ENCODE measurements at places on chromosomes 1 and 21. TPM values are rescaled to one million over a fixed set of nuclear protein-coding genes. Genes with fewer than 3 reads are reported as not detected.
A peak's percentile ranks its signal among the peaks of the same experiment; 100 is the strongest.

- DNase-seq = no peak
- no peaks in the 10 kb centered on the region for H3K36me3 ChIP-seq
- no peaks in the 10 kb centered on the region for H3K4me1 ChIP-seq
- no peaks in the 10 kb centered on the region for H3K27me3 ChIP-seq
- no peak overlapping the region for H3K27ac ChIP-seq
These were observed 27.3 kb downstream of the TEX35 start for GRCh38 chr1:178540204-178540603.

DNA sequence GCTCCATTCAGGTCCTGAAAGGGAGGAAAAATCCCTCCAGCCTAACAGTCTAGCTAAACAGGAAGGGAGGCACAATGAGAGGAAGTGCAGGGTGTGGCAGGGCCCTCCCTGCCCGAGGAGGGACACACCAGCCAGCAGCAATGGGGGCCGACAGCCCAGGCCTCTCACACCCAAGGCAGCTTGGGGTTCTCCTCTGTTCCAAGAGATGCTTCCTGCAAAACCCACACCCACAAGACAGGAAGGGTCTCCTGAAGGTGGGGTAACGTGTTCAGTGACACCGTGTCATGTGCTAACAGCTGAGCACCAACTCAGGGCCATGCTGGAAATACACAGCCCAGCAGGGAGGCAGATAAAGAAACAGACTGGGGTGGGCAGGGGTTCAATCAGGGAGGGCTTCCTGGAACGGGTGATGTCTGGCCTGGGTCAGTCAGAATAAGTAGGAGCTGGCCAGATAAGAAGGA, 10.2 kb downstream of the ECE1 start:
- H3K4me3 ChIP-seq = no peak overlapping the region
- no peaks in the 10 kb centered on the region for H3K27me3 ChIP-seq
- H3K4me1 ChIP-seq = peaks cover 5% of the 10 kb centered on the region
- no peak for DNase-seq

- peak; percentile 74 for DNase-seq
- H3K4me1 ChIP-seq = no peaks in the 10 kb centered on the region
- no peaks in the 10 kb centered on the region for H3K36me3 ChIP-seq
- no peaks in the 10 kb centered on the region for H3K27me3 ChIP-seq
These were observed 18.4 kb downstream of the MTX1 start for GRCh38 chr1:155226910-155227260.

GRCh38 chr1:23111600-23112535, 56.8 kb downstream of the LUZP1 start:
- no peak overlapping the region for H3K27ac ChIP-seq
- no peak overlapping the region for H3K4me3 ChIP-seq
- peaks cover 14% of the 10 kb centered on the region for H3K36me3 ChIP-seq
- H3K4me1 ChIP-seq = peaks cover 3% of the 10 kb centered on the region
- no peak for DNase-seq

DNA sequence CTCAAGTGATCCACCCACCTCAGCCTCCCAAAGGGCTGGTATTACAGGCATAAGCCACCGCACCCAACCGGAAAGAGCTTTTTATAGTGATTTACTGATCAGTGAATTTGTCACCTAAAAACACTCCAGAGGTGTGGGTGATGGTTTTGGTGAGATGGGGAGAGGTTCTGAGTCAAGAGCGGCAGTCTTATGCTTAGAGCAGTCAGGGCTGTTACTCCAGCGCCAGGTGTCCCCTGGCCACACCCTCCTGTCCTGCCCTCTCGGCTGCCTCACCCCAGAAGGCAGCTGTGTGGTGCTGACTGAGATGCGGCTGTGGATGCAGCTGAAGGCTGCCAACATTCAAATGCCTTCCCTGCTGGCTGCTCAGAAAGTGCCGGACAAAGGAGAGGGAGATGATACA, 94.5 kb upstream of the LPGAT1 start:
- H3K27ac ChIP-seq = no peak overlapping the region
- H3K36me3 ChIP-seq = no peaks in the 10 kb centered on the region
- peak; percentile 67 for DNase-seq
- no peaks in the 10 kb centered on the region for H3K27me3 ChIP-seq
- H3K4me3 ChIP-seq = no peak overlapping the region
- peaks cover 9% of the 10 kb centered on the region for H3K4me1 ChIP-seq

DNA sequence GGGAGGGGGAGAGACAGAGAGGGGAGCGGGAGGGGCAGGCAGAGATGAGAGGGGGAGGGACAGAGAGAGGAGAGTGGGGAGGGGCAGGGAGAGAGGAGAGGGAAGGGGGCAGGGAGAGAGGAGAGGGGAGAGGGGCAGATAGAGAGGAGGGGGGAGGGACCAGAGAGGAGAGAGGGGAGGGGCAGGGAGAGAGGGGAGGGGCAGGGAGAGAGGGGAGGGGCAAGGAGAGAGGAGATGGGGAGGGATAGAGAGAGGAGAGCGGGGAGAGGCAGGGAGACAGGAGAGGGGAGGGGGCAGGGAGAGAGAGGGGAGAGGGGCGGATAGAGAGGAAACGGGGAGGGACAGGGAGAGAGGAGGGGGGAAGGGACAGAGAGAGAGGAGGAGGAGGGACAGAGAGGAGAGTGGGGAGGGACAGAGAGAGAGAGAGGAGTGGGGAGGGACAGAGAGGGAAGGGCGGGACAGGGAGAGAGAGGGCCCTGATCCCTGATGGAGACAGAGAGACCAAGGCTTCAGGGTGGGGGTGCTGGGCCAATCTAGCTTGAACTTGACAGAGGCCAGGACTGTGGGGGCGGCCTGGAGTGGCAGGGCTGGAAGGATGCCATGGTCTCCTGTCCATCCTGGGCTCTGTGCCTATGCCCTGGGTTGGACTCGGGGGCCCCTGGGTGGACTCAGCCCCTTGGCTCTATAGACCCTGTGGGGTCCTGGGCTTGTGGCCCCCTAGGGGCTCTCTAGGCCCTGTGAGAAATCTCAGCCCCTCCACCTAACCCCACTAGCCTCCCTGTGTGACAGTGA, 43.6 kb downstream of the DMRTB1 start:
- no peaks in the 10 kb centered on the region for H3K36me3 ChIP-seq
- no peaks in the 10 kb centered on the region for H3K27me3 ChIP-seq
- peak; percentile 68 for DNase-seq
- H3K4me3 ChIP-seq = no peak overlapping the region
- no peak overlapping the region for H3K27ac ChIP-seq

GRCh38 chr21:28283641-28284490, 708.8 kb downstream of the LTN1 start:
- H3K4me3 ChIP-seq = no peak overlapping the region
- peaks cover 6% of the 10 kb centered on the region for H3K4me1 ChIP-seq

DNA sequence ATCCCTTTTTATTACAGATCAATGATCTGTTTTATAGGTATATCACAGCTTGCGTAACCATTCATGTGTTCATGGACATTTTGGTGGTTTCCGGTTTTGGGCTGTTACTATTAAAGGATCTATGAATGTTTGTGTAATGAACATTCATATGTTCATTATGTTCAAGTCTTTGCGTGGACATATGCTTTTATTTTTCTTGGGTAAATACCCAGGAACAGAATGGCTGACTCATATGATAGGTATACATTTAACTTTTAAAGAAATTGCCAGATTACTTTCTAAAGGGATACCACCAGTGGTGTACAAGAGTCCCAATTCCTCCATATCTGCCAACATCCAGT, 73.7 kb downstream of the SPATA46 start:
- peaks cover 5% of the 10 kb centered on the region for H3K4me1 ChIP-seq
- H3K36me3 ChIP-seq = peaks cover 7% of the 10 kb centered on the region
- no peaks in the 10 kb centered on the region for H3K27me3 ChIP-seq
- H3K4me3 ChIP-seq = no peak overlapping the region
- DNase-seq = no peak

- no peak overlapping the region for H3K27ac ChIP-seq
- H3K4me3 ChIP-seq = no peak overlapping the region
- no peaks in the 10 kb centered on the region for H3K36me3 ChIP-seq
- no peak for DNase-seq
- H3K4me1 ChIP-seq = peaks cover 4% of the 10 kb centered on the region
These were observed 688.7 kb downstream of the PTPRU start for GRCh38 chr1:29925058-29925457.

GRCh38 chr1:61482170-61482734, 242.7 kb downstream of the TM2D1 start:
- H3K4me3 ChIP-seq = no peak overlapping the region
- peaks cover 23% of the 10 kb centered on the region for H3K27me3 ChIP-seq
- H3K4me1 ChIP-seq = peaks cover 5% of the 10 kb centered on the region
- DNase-seq = no peak
- H3K36me3 ChIP-seq = peaks cover 2% of the 10 kb centered on the region

DNA sequence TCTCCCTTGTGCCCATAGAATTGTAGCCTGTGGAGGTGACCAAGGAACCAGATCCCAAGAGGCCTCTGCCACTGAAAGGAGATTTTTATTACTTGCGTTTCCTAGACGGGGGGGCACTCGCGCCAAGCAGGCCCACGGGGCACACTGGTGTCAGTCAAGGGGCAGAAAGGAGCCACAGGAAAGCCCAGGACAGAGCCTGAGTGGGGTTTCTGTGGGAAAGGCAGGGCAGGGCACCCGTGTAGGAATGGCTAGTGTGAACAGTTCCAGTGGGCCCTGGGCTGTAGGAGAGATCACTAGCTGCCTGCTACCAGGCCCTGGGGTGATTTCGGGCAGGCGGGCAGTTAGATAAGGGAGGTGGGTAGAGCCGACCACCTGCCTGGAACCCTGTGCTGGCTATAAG, 70.8 kb downstream of the ADARB1 start:
- no peaks in the 10 kb centered on the region for H3K36me3 ChIP-seq
- no peak overlapping the region for H3K4me3 ChIP-seq
- no peaks in the 10 kb centered on the region for H3K4me1 ChIP-seq
- H3K27ac ChIP-seq = no peak overlapping the region

DNA sequence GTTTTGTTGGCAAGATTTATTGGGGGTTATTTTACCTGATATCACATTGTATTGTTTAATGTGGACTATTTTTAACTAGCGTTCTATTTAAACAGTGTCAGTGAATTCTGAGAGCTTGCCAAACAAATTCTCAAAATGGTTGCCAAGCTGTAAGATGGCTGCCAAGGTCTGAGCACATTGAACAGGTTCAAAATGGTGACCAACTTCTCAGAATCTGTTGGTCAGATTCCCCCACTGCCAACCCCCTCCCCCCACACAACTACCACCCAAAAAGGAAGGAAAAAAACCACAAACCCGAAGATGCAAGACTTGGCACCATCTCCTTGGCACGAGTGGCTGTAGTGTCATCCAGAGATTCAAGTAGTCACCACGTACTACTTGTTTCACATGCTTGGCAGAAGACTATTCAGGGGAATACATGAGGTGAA, 159.1 kb downstream of the NFIA start:
- peaks cover 5% of the 10 kb centered on the region for H3K4me1 ChIP-seq
- DNase-seq = no peak
- no peak overlapping the region for H3K4me3 ChIP-seq
- no peak overlapping the region for H3K27ac ChIP-seq
- H3K27me3 ChIP-seq = no peaks in the 10 kb centered on the region

DNA sequence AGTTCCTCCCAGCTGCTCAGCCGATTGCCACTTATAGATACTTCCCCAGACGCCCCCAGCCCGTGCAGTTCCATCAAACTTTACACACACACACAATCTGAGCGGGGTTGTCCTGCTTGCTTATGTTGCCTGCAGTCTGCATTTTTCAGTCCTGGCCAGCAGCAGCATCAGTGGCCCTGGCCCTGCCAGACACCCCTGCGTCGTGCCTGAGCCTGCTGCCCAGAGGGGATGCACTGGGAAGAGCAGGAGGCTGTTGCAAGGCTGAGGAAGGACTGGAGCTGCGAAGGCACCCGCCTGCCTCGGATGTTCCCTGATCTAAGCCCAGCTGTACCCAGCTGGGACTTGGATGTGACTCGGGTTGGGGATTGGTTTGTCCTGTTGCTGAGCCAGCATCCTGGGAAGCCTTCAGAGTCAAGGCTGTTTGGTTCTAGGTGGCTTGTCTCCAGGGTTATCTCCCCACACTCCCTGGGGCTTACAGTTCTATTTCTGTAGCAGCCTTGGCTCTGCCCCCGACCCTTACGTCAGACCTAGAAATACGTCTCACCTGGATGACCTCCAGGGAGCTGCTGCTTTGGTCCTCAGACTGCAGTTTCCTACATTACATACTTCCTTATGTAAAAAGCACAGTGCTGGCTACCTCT, 42.3 kb downstream of the MAN1C1 start:
- H3K27ac ChIP-seq = no peak overlapping the region
- DNase-seq = peak; percentile 25
- no peaks in the 10 kb centered on the region for H3K27me3 ChIP-seq
- no peak overlapping the region for H3K4me3 ChIP-seq

- H3K27ac ChIP-seq = no peak overlapping the region
- no peaks in the 10 kb centered on the region for H3K27me3 ChIP-seq
- H3K4me1 ChIP-seq = peaks cover 8% of the 10 kb centered on the region
- no peak for DNase-seq
- H3K36me3 ChIP-seq = peaks cover 37% of the 10 kb centered on the region
These were observed 283.6 kb upstream of the USP25 start for GRCh38 chr21:15446223-15446622.

- no peak overlapping the region for H3K4me3 ChIP-seq
- H3K27me3 ChIP-seq = no peaks in the 10 kb centered on the region
- H3K36me3 ChIP-seq = no peaks in the 10 kb centered on the region
- no peak for DNase-seq
- no peak overlapping the region for H3K27ac ChIP-seq
These were observed 10.8 kb downstream of the TNNT2 start for GRCh38 chr1:201366696-201367095.

- no peaks in the 10 kb centered on the region for H3K4me1 ChIP-seq
- no peak overlapping the region for H3K27ac ChIP-seq
- DNase-seq = no peak
- H3K4me3 ChIP-seq = no peak overlapping the region
These were observed 6.0 kb upstream of the MAP1LC3C start for GRCh38 chr1:242004751-242005495.

DNA sequence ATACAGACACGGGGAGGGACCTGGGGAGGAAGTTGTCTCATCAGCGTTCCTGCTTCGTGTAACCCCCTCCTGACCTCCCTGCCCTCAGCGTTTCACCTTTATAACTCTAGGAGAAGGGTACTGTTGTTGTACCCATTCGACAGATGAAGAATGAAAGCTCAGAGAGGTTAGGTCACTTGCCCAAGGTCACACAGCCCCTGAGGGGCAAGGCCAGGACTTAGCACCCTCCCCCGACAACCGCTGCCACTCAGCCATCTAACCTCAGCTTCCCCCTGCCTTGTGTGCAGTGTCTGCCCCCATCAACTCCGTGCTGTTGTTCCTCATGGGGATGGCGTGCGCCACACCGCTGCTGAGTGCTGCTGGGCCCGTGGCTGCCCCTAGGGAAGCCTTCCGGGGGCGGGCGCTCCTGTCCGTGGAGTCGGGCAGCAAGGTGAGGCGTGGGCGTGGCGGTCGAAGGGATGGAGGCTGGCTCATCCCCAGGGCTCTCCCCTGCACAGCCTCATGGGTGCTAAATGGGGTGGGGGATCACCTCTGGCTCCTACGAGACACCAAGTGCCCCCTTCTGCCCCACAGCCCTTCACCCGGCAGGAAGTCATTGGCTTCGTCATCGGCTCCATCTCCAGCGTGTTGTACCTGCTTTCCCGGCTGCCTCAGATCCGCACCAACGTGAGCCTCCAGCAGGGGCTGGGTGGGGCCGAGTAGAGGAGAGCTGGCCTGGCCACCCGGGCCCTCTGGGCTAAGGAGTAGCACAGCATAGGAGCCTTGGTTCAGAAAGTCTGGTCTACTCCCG, 14.0 kb downstream of the SLC66A1 start:
- H3K36me3 ChIP-seq = peaks cover 25% of the 10 kb centered on the region
- no peaks in the 10 kb centered on the region for H3K27me3 ChIP-seq
- no peak overlapping the region for H3K27ac ChIP-seq
- no peak for DNase-seq
- no peak overlapping the region for H3K4me3 ChIP-seq
- no peaks in the 10 kb centered on the region for H3K4me1 ChIP-seq

The PEX14 gene
- total RNA-seq = 23.9 TPM

The IL24 gene
- total RNA-seq = not detected

The RXFP4 gene
- not detected for total RNA-seq

The SLAMF8 gene
- not detected for total RNA-seq

Measured in H9 (cell line).